Right cardiac atrium (tissue), 5 donors: ENCODE measurements at places on chromosomes 7 and 10. TPM values are rescaled to one million over a fixed set of nuclear protein-coding genes. Genes with fewer than 3 reads are reported as not detected.

GRCh38 chr7:150737265-150738055, at the start of gene GIMAP5:
Gene GIMAP5, plus strand, starts transcription at chr7:150737418. Its CDS starts 3,467 bp downstream, at chr7:150740885.
- DNase-seq = no peak

- DNase-seq = no peak
These were observed 140.1 kb downstream of the CPEB3 start for GRCh38 chr10:92150823-92151222.

DNA sequence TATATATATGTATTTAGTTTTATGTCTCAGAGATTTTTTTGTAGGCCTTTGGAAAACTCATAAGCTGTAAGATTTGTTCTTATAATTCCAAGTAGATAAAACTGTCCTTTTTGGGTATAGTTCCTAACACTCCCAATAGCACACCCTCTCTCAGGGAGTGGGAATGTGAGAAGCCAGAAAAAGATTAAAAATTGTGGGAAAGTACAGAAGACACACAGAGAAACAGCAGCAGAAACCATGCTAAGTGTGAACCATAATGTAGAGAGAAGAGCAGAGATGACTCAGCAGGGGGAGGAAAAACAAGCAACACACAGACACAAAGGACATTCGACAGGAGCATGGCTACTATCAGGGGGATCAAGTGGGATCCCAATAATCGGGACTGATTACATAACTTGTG, 401.6 kb downstream of the MAGI2 start:
- DNase-seq = no peak

DNA sequence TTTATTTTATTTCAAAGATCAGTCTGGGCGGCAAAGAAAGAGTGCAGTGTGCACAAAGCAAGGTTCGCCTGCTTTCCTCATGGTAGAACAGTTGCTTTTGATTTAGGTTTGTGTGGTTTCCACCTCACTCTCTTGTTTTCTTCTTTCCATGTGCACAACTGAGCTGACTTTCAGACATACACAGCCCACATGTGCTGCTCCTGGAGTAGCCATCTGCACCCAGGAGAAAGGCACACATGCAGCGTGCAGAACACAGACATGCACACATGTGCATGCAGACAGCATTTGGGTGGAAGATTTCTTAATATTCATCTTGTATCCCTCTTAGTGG, 302.1 kb downstream of the FZD1 start:
- no peak for DNase-seq

DNA sequence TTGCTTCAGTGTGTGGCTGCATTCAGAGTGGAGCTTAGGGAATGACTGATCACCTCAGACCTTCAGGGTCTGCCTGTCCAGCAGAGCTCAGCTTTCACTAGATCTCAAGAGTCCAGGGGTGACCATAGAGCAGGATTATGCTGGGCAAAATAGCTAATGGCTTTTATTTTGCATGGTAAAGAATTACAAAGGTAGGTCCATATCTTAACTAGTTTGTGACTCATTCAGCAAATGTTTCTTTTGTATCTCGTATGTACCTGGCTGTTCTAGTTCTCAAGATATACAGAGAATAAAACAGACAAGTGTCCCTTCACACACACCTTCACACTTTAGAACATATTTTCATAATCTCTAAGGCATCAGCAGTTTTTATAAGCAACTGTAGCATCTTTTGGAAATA, 180.5 kb downstream of the DYNC1I1 start:
- no peak for DNase-seq

- DNase-seq = no peak
These were observed 1.3 kb upstream of the POT1 start for GRCh38 chr7:124930655-124931597.

- no peak for DNase-seq
These were observed 747 bp upstream of the NEURL1 start for GRCh38 chr10:103492655-103493261.

DNA sequence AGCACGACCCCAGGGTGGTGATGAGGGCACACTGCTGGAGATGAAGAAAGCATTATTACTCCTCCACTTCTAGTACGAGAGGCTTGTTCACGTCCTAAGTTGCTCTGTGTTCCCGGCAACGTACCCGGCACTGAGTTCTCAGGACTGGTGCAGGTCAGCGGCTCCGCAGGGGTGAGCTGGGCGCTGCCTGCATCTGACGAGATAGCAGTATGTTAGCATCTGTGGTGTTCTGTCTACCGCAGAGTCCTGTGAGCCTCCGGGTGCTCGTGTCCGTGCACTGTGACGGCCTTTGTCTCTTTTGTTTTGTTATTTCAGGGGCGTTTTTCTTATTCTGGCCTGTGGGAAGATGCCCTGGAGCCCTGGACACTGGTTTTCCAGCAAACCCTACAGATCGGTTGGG, 507.8 kb downstream of the DNAJB6 start:
- DNase-seq = no peak

DNA sequence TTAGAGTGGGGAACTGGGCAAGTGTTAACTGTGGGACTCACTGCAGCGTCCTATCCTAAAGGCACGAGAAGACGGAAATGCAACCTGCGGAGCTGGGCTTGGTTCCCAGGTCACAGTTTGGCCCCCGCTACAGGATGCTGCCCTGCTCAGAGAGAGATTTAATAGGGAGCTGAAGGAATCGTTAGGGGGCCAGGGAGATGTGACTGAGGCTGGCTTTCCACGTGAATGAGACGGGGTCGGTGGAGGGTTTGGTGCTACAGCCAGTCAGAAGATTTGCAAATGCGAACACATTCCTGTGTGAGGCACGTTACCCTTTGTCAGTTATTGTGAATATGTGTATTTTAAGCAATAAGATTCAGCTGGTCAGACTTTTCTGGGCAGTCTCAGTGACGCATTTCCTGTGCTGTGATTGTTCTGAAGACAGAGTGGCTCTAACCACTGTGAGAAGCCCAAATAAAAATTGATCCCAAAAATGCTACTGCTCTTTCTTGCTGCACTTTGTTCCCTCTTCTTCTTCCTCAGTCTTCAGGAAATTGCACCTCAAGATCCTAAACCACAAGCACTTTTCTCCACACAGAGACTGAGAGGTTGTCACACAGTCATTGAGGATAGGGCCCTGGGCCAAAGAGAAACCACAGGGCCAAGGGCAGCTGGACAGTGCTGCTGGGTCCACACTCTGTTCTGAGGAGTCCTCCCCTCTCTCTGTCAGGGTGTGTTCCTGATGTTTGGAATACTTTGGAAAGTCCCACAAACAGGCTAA, 21.2 kb downstream of the CYP17A1 start:
- peak; percentile 74 for DNase-seq

DNA sequence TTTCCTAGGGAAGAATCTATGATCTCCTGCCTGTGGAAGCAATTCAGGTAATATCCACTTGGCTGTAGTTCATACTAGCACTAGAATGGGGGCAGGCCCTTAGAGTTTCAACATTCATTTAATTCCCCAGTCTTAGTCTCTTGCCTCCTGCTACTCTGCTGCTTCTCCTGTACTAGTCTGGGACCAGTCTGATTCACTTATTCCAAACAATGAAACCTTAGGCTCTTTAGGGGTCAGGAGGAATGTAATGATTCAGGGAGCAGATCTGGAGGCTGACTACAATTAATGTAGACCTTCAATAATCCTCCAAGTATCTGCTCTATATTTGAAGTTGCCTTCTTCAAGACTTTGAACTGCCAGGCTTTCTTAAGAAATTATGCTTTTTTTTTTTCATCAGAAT, 101.8 kb downstream of the GNAT3 start:
- DNase-seq = no peak

GRCh38 chr10:90738885-90739284, 119.0 kb downstream of the HTR7 start:
- DNase-seq = no peak

GRCh38 chr10:71343392-71343773, 24.3 kb downstream of the SLC29A3 start:
- no peak for DNase-seq

- no peak for DNase-seq
These were observed 161.0 kb upstream of the TRIM24 start for GRCh38 chr7:138299066-138299465.

MMRN2 gene
- total RNA-seq = 32.4 TPM

HACD1 gene
- total RNA-seq = 165 TPM

CYP2W1 gene
- total RNA-seq = not detected

ZDHHC16 gene
- 18.9 TPM for total RNA-seq

CALY gene
- not detected for total RNA-seq
